ENCODE measurements at places on chromosomes 1 and 21. TPM values are rescaled to one million over a fixed set of nuclear protein-coding genes. Genes with fewer than 3 reads are reported as not detected.

Gene KIF17
- 3.5 TPM for total RNA-seq

Gene PYHIN1
- 2.5 TPM for total RNA-seq

Gene HPDL
- total RNA-seq, result 0.44 TPM

- H3K4me1 ChIP-seq, result no peaks in the 10 kb centered on the region
- no peak for DNase-seq
- no peaks in the 10 kb centered on the region for H3K27me3 ChIP-seq
- H3K36me3 ChIP-seq, result no peaks in the 10 kb centered on the region
Measured at GRCh38 chr1:233063462-233063861, 113.1 kb downstream of the NTPCR start.

DNA sequence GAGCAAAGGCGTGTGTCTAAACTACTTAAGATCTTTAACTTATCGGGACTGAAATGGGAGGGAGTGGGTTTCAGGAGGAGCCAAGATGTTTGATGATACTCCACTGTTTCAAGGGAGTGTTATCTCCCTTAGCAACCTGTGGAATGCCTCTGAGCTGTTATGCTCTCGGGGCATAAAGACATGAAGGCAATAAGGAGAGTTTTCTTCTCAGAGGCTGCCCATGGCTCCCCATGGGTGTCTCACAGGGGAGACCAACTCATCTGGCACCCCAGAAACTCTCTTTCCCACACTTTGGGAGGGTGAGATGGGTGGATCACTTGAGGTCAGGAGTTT, 130.0 kb downstream of the LIPI start:
- H3K27ac ChIP-seq, result no peak overlapping the region
- no peaks in the 10 kb centered on the region for H3K4me1 ChIP-seq
- no peak overlapping the region for H3K4me3 ChIP-seq
- H3K36me3 ChIP-seq, result no peaks in the 10 kb centered on the region
- H3K27me3 ChIP-seq, result no peaks in the 10 kb centered on the region

DNA sequence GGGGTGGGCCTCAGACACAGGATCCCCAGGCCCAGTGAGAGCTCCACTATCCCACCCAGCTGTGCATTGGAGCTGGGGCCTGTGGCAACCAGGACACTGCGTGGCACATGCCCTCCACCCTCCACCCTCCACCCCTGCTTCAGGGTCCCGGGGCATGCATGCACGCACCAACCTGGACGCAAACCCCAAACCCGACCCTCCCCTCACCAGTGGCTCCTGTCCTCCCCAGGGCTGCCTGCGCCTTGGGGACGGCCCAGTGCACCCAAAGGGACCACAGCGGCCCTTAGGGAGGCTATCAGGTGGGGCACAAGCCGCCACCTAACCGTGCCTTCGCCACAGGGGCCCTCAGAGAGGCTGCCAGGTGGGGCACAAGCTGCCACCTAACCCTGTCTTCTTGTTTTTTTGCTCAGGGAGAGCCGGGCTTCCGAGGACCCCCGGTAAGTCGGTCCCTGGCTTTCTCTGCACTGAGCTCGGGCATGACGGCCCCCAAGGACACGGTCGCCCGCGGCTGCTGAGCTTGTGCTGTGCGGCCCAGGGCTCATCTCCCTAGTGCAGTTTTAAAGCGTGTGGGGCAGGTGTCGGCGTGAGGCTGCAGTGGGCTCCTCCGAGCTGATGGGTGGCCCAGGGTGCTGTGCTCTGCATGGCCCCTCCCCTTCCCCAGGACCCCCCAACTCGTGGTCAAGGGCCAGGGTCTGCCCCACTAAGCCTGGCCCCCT, 47.9 kb downstream of the SLC19A1 start:
- no peak for DNase-seq
- no peaks in the 10 kb centered on the region for H3K27me3 ChIP-seq
- H3K27ac ChIP-seq, result no peak overlapping the region
- no peaks in the 10 kb centered on the region for H3K36me3 ChIP-seq
- H3K4me3 ChIP-seq, result no peak overlapping the region

DNA sequence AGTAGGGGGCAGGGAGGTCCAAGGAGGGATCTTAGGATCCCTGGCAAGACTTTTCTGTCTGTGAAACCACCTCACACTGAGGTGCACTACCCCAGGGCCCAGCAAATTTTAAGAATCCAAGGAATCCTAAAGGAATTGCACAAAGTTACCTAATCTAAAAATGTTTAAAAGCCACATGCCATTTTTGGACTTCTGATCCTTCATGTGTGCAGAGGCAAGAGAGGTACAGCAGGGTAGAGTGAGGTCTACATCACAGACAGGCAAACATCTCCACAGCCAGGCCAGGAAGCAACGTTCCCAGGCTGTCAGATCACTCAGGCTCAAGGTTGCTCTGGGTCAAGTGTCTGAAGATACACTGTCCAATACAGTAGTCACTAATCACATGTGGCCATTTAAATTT, 324.6 kb upstream of the DUSP10 start:
- H3K27ac ChIP-seq, result no peak overlapping the region
- H3K4me3 ChIP-seq, result no peak overlapping the region
- no peaks in the 10 kb centered on the region for H3K27me3 ChIP-seq

GRCh38 chr1:150144606-150145005, 5.1 kb upstream of the PLEKHO1 start:
- H3K27me3 ChIP-seq, result no peaks in the 10 kb centered on the region
- no peaks in the 10 kb centered on the region for H3K4me1 ChIP-seq
- DNase-seq, result no peak
- H3K4me3 ChIP-seq, result no peak overlapping the region
- H3K27ac ChIP-seq, result no peak overlapping the region

GRCh38 chr1:7954683-7955082, 6.8 kb upstream of the PARK7 start:
- no peaks in the 10 kb centered on the region for H3K36me3 ChIP-seq
- no peaks in the 10 kb centered on the region for H3K27me3 ChIP-seq
- H3K4me3 ChIP-seq, result peak overlapping the region; percentile 59
- peak overlapping the region; percentile 95 for H3K27ac ChIP-seq
- no peaks in the 10 kb centered on the region for H3K4me1 ChIP-seq
- DNase-seq, result no peak

- no peaks in the 10 kb centered on the region for H3K4me1 ChIP-seq
- H3K4me3 ChIP-seq, result no peak overlapping the region
- no peaks in the 10 kb centered on the region for H3K27me3 ChIP-seq
- peak; percentile 42 for DNase-seq
Measured at GRCh38 chr1:94039514-94039870, 81.5 kb downstream of the ABCA4 start.

- no peaks in the 10 kb centered on the region for H3K36me3 ChIP-seq
- no peak overlapping the region for H3K27ac ChIP-seq
- no peaks in the 10 kb centered on the region for H3K4me1 ChIP-seq
- DNase-seq, result no peak
- no peak overlapping the region for H3K4me3 ChIP-seq
Measured at GRCh38 chr1:96039910-96040309, 681.7 kb upstream of the PTBP2 start.

Measured in breast epithelium (tissue), 4 donors.